Foreskin keratinocyte (primary cell): ENCODE measurements at places on chromosomes 6 and 20. TPM values are rescaled to one million over a fixed set of nuclear protein-coding genes. Genes with fewer than 3 reads are reported as not detected.
A peak's percentile ranks its signal among the peaks of the same experiment; 100 is the strongest.

GRCh38 chr6:71474942-71475341, 186.3 kb downstream of the OGFRL1 start:
- no peak for DNase-seq

GRCh38 chr6:157260735-157261410, 62.4 kb downstream of the TMEM242 start:
- peak; percentile 67 for DNase-seq

DNA sequence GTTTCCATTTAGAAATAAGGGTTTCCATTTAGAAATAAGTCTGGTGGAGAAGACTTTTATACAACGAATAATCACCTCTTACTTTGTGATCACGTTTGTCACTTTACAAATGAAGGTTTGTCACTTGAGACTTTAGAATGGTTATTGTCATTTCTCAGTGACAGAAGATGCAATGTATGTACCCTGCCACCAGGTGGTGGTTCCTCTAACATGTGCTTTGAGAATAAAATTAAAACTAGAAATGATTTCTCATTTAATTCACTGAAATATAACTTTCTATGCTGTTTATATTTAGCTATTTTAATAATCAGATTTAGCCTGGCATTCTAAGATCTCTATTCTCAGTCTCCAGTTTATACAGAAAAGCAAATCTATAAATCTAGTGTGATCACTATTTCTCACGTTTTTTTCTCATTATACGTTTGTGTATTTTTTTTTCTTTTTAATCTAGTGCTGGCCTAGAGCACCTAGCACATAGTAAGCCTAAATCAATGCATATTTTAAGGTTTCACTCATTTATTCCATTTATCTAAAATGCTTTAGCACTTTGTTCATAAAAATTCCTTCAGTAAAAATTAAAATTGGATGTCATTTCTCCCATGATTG, 57.4 kb upstream of the TFAP2D start:
- peak; percentile 1 for DNase-seq

GRCh38 chr6:43887340-43887858, 117.4 kb downstream of the VEGFA start:
- no peak for DNase-seq

DNA sequence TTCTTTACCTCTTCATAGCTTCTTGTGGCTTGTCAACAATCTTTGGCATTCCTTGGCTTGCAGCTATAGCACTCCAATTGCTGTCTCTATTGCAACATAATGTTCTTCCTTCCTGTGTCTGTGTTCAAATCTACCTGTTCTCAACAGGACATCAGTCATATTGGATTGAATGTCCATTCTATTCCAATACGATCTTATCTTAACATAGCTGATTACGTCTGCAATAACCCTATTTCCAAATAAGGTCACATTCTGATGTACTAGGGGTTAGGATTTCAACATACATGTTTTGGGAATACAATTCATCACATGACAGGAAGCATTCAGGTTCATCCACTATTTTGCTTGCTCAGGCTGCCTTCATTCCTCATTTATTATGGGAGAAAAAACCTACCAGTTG, 684.4 kb upstream of the CITED2 start:
- no peak for DNase-seq

DNA sequence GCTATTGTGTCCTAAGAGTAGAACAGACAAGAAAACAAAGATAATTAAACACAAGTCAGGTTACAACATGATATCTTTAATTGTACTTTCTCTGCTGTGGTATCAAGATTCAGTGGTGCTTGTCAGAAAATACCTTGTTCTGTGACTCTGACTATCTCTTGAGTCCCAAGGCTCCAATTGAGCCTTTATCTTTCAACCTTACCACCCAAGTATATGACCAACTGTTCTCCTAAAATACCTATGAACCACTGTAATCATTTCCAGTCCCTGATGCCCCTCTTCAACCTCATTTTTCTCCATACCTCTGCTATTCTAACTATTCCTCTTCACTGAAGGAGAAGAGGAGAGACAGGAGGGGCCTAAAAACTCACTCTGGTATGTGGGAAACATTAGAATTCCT, 66.9 kb upstream of the TPD52L1 start:
- no peak for DNase-seq

DNA sequence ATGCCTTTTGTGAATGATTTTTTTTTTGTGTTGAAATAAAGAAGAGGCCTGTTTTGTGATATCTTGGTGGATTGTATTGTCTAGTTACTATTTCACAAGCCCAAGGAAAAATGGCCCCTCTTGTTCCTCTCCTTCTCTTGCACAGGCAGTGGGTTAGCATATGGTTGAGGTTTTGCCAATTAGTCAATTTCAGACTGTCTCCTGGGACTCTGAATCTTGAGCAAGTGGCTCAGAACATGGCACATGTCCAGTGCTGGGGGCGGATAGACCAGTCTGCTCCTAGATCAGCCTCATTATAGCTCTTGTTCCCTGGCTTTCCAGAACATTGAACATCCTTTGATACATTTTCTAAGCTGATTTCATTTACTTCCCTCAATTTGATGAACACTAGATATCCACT, 589.2 kb downstream of the PHF3 start:
- no peak for DNase-seq

DNA sequence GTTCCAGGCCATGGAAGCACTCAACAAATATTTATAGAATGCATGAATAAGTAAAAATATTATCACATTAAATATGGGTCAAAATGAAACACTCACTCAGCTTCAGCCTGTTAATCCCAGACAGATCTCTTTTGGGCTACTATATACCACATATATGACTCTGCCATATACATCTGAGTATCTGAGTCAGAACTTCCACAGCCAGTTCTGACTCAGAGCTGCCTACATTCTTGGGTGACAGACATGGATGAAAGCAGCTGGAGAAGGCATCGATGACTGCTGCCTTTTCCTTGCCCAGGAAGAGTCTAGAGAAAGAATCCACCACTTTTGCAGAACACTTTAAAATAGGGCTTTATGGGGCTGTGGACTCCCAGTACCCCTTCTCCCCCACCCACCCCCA, 11.5 kb upstream of the PDYN start:
- DNase-seq, result peak; percentile 40

GRCh38 chr6:20868397-20869096, 334.3 kb downstream of the CDKAL1 start:
- DNase-seq, result no peak

DNA sequence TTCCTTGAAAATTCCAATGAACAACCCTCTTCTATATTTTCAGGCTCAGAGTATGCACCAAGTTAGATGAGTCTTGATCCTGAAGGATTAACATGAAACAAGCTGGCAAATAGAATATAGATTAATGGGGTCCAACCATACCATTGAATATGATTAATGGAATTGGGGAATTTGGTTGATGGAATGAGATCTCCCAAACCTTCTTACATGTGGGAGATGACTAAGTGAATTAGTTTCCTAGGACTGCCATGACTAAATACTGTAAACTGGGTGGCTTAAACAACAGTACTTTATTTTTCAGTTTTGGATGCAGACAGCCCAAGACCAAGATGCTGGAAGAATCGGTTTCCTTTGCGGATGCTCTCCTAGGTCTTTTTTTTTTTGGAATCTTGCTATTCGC, 347.0 kb downstream of the QKI start:
- no peak for DNase-seq

DNA sequence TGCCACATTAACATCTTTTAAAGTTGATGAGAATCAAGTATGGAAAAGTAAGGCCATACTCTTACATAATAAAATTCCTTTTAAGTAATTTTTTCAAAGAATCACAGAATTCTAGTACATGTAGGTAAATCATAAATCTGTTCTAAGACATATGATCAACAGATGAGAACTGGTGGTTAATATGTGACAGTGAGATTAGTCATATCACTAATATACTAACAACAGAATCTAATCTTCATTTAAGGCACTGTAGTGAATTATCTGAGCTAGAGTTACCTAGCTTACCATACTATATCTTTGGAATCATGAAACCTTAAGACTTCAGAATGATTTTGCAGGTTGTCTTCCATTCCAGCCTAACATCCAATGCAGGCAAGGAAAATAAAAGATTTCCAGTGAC, 11.6 kb downstream of the PLN start:
- DNase-seq, result no peak

- no peak for DNase-seq
Measured at GRCh38 chr20:62592506-62593177, 49.7 kb upstream of the SLCO4A1 start.

- no peak for DNase-seq
Measured at GRCh38 chr20:57170343-57170742, 96.1 kb downstream of the BMP7 start.

- no peak for DNase-seq
Measured at GRCh38 chr6:105974986-105975385, 111.2 kb upstream of the PRDM1 start.

DNA sequence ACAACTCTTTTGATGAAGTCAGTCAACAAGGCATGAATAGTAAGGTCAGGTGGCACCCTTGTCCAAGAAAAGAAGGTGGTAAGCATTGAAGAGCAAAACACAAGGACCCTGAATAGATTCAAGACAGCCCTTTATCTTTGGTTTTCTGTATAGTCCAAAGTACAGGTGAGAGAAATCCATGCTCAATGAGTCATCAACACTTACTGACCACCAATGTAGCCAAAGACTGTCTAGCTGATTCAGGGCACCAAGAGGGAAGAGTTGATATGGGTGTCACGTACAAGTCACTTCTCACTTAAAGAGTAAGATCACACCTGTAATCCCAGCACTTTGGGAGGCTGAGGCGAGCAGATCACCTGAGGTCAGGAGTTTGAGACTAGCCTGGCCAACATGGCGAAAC, 528.3 kb downstream of the CD83 start:
- no peak for DNase-seq

DNA sequence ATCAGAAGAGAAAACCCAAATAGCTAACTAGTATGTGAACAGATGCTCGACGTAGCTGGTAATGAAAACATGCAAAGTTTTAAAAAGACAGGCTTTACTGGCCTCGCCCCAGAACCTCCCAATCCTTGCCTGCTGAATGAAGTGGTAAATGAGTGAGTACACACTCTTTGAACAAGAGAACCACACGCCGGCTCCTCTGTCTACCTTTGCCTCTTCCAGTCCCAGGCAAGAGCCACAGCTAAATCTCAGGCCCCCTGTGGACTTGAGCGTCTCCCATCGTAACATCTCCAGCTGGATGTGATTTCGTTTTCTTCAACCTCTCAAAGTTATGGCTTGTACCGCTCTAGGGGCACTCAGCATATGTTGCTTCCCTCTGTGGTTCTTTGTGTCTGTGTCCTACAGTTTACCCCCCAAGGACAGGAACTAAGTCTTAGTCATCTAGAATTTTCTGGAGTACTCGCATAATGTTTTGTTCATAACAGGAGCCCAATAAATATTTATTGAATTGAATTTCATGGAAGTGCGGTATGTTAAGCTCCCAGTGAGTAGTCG, 153.2 kb upstream of the TAB2 start:
- no peak for DNase-seq

DNA sequence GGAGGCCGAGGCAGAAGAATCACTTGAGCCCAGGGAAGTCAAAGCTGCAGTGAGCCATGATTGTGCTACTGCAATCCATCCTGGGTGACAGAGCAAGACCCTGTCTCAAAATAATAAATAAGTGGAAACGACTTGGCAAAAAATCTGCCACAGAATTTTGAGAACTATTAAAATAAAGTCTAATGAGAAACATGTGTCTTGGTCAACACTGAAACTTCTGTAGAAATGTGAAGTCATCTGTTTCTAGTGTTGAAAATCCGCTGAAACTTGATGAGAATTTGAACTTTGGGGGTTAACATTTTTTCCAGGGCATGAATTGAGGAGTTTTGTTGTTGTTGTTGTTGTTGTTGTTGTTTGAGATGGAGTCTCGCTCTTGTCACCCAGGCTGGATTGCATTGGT, 29.0 kb upstream of the BCLAF1 start:
- no peak for DNase-seq

- no peak for DNase-seq
Measured at GRCh38 chr6:100138346-100139022, 144.5 kb upstream of the MCHR2 start.

DNA sequence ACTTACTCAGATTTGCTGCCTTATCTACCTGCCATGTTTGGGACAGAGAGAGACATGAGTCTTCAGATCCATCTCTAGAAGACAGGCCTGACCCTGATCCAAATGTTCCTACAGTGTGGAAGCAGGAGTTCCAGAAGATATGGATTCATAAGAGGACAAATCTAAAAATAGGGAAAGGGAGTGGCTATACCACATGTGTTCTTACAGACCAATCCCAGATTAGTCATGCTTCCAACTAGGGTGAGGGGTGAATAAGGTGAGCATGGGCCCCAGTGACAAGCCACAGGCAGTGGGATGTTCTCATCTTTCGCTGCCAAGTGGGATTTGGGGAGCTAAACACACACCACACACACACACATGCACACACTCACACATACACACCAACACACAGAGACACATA, 670.7 kb upstream of the CITED2 start:
- DNase-seq, result peak; percentile 24

GRCh38 chr6:129212081-129212480, 329.1 kb downstream of the LAMA2 start:
- no peak for DNase-seq

DNA sequence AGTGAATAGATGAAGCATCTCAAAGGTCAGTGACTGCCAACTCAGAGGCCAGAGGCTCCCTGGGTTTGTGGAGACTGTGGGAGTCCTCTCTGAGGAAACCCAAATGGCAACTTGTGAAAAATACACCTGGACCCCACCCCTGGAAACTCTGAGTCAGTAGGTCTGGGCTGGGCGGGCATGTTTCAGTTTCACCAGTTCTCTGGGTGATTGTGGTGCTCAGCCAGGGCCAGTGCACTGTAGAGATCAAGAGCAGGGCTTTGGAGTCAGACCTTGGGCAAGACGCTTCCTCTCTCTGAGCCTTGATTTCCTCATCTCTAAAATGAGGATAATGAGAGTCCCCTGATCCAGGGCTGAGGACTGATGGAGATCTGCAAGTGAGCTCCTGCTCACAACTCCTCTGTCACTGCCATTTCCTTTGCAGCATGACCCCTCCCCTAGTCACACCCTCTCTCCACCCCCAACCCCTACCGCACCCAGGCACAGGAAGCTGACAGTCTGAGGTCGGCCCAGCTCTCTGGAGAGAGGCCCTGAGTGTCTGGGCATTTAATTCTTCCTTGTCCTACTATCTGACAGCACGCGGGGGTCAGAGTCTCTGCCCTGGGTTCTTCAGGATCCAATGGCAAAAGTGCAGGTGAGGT, 5.1 kb downstream of the DEF6 start:
- peak; percentile 54 for DNase-seq

- DNase-seq, result no peak
Measured at GRCh38 chr6:136524339-136524935, 25.8 kb downstream of the MAP7 start.

SLA2 gene
- 0.03 TPM in 1 of 2 replicates, not detected in the other for polyA plus RNA-seq

LINC00237 gene
- polyA plus RNA-seq, result not detected in 2 replicates

PSORS1C2 gene
- polyA plus RNA-seq, result not detected in 2 replicates

HLA-DRB1 gene
- polyA plus RNA-seq, result 0.03 TPM in 1 of 2 replicates, not detected in the other

PPP1R11 gene
- 63.6 and 64.1 TPM in 2 replicates for polyA plus RNA-seq

PACRG gene
- polyA plus RNA-seq, result not detected in 2 replicates

CTSZ gene
- polyA plus RNA-seq, result 195 and 213 TPM in 2 replicates

PTCRA gene
- not detected in 2 replicates for polyA plus RNA-seq

SSTR4 gene
- polyA plus RNA-seq, result not detected in 2 replicates

AVP gene
- polyA plus RNA-seq, result not detected in 2 replicates
